Upper lobe of left lung (tissue), 6 donors: ENCODE measurements at places on chromosomes 7 and 10. TPM values are rescaled to one million over a fixed set of nuclear protein-coding genes. Genes with fewer than 3 reads are reported as not detected.

The SPACDR gene
- total RNA-seq, result 2.1 TPM

The TMEM184A gene
- 11.5 TPM for total RNA-seq

The PTN gene
- total RNA-seq, result 3.5 TPM

The IDI2 gene
- not detected for total RNA-seq

The TFPI2 gene
- total RNA-seq, result not detected

The HMX3 gene
- not detected for total RNA-seq

The APBB1IP gene
- total RNA-seq, result 16.8 TPM

The STEAP1 gene
- 3.1 TPM for total RNA-seq

The STEAP4 gene
- total RNA-seq, result 52.1 TPM

The NDUFB2 gene
- 176 TPM for total RNA-seq

The WNT8B gene
- not detected for total RNA-seq

The FAM25A gene
- not detected for total RNA-seq

The SEMA3C gene
- total RNA-seq, result 46.7 TPM

The LRIT1 gene
- not detected for total RNA-seq

The OR2A12 gene
- not detected for total RNA-seq

The PON3 gene
- 33.8 TPM for total RNA-seq

The FAM180A gene
- 1.0 TPM for total RNA-seq

The ZNF853 gene
- total RNA-seq, result 11.9 TPM

The AGR2 gene
- 126 TPM for total RNA-seq

The PIP gene
- total RNA-seq, result 0.77 TPM

The CDC14C gene
- total RNA-seq, result not detected

The EN2 gene
- total RNA-seq, result not detected

The GIMAP5 gene
- total RNA-seq, result 31.2 TPM

The NACAD gene
- 4.0 TPM for total RNA-seq

The PSD gene
- total RNA-seq, result 1.9 TPM

The ENO4 gene
- total RNA-seq, result 0.46 TPM

The SAMD9L gene
- total RNA-seq, result 30.4 TPM

The RBM48 gene
- total RNA-seq, result 9.6 TPM

The GNGT1 gene
- not detected for total RNA-seq

The ADARB2 gene
- total RNA-seq, result 1.2 TPM

The COL26A1 gene
- not detected for total RNA-seq

The STAG3 gene
- total RNA-seq, result not detected

The MYH16 gene
- not detected for total RNA-seq

The OPN4 gene
- total RNA-seq, result not detected

The PRLHR gene
- not detected for total RNA-seq

The GALNT17 gene
- total RNA-seq, result 26.2 TPM

The LRRC17 gene
- total RNA-seq, result not detected

The AOAH gene
- total RNA-seq, result 36.8 TPM

The EPO gene
- total RNA-seq, result not detected

The RBP3 gene
- total RNA-seq, result not detected

The TNS3 gene
- 179 TPM for total RNA-seq

The VSTM2A gene
- not detected for total RNA-seq
